Gastrocnemius medialis (tissue), 4 donors: ENCODE measurements at places on chromosomes 3 and 15.
A peak's percentile ranks its signal among the peaks of the same experiment; 100 is the strongest.

- no peak for DNase-seq
These were observed 15.3 kb upstream of the HERC1 start for GRCh38 chr15:63848879-63849551.

- DNase-seq = no peak
These were observed 164.6 kb downstream of the DPH6 start for GRCh38 chr15:35381328-35381727.

GRCh38 chr3:52355526-52355925 lies 39.4 kb downstream of the DNAH1 start:
- DNase-seq = no peak

- DNase-seq = no peak
These were observed 36.8 kb upstream of the NIT2 start for GRCh38 chr3:100297784-100298183.

DNA sequence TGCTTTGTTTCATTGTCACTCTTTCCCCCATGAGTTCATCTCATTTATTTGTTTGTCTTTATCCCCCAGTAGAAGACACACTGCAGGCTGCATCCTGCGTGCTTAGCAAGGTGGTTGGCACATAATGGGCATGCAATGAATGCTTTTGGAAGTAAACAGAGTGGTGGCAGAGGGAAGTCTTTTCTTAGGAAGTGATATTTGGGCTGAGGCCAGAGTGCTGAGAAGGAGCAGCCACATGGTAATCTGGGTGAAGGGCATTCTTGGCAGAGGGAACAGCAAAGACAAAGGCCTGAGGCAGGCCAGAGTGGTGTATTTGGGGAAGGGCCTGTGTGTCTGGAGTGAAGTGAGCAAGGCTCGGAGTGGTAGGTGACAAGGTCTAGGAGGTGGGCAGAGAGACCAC lies 17.7 kb upstream of the ADAMTS7 start:
- DNase-seq = no peak

DNA sequence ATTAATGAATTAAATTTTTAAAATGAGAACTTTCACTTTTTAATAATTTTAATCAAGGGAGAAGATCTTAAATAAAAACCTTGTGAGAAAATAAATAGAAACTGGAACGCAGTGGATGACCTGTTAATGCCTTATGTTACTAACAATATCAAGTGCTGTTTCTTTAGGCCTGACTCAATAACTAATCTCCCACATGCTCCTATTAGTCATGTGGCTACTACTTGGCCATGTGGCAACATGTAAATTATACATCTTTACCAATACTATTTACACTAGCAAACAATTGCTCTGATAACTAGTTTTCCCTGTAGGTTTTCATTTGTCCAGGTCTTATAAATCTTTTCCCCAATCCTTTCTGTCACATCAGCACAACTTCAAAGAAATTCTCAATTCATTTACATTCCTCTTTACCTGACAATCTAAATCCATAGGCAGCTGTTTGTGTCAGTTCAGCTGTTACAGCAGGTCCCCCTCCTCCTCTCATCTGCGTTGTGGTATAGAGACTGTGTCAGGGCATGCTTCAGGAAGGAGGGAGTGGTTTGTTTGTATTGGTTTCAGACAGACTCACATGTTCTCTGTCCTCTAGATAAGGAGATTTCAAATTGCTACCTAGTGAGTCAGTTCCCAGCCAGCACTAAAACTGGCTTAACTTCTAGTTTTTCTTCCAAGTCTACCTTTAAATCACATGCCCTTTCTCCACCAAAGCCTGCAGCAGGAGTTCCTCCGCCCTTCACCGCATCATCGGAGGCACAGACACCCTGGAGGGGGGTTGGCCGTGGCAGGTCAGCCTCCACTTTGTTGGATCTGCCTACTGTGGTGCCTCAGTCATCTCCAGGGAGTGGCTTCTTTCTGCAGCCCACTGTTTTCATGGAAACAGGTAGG lies 11.3 kb upstream of the C3orf52 start:
- no peak for DNase-seq

DNA sequence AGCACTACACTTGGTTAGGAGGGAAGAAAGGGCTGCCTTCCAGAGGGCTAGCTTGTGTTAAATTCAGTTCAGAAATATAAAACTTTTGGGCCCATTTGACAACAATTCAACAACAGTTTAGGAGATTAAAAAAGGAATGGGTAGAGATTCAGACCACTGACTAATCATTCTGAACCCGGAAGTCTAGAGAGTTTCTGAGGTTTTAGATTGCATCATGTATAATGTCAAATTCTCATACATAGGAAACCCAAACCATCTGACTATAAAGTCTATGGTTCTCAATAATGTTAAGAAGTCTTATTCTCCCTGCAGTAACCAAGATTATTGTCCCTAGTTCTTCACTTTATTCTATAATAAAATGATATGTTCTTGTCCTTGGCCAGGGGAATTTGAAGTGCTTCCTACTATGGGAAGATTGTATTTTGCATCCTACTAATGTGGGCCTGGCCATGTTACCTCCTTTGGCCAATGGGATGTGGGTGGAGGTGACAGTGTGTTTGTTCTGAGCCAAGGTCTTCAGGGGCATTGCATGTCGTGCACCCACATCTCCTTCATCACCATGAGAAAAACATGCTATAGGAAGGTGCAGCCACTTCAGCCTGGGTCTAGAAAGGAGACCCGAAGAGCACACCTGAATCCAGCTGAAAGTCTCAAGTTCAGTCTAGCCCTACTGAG lies 66.4 kb upstream of the CCNL1 start:
- no peak for DNase-seq

DNA sequence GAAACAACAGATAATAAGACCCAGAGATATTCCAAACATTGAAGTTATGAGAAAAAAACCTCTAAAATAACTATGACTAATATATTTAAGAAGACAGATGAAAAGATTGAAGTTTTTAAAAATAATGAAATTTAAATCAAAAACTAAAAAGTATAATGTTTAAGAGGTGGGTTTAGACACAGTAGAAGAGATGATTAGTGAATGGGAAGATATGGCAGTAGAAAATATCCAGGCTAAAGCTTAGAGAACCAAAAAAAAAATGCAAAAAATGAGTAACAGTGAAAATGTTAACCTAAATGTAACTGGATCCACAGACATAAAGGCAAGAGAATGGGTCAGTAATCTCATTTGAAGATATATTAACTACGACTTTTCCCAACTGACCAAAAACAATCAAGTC lies 52.2 kb downstream of the RETNLB start:
- DNase-seq = no peak

DNA sequence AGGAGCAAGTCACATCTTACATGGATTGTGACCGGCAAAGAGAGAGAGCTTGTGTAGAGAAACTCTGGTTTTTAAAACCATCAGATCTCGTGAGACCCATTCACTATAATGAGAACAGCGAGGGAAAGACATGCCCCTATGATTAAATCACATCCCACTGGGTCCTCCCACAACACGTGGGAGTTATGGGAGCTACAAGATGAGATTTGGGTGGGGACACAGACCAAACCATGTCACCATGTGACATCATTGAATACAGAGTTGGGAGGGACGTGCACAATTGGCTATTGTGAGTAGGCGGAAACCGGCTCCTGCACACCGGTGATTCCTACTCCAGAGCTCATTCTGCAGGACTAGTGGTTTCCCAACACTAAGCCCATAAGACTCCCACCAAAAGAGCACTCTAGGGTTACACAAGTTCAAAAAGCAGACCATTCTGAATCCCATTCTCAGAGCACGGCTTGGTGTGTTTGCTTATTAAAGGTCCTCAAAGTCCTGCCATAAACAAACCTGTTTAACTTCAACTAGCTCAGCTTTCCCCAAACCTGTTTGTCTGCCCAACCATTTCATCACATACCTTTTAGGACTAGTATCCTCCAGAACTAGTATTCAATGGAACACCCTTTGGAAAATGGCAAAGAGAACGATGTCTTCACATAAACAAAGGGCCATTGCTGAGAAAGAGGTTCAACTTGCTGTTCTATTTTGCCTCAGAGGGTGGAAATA lies 167.6 kb downstream of the TLE3 start:
- no peak for DNase-seq

- no peak for DNase-seq
These were observed 440.0 kb upstream of the PROK2 start for GRCh38 chr3:72224804-72225509.

DNA sequence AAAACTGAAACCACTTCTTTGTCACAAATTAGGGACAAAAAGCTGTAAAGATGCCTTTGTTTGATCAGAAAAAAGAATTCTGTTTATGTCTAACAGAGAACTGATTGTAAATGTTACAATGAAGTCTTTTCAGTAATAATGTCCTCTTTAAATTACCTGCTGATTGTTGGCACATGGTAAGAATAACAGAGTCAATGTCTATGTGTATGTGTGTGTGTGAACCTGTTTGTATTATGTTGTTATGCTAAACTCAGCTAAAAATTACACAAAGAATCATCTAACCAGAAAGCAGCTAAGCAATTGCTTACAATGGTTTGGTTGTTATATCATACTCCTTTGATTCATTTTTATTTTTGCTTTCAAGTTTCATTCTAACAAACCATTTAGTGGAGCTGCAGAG lies 159.1 kb upstream of the PDZRN3 start:
- DNase-seq = no peak

- no peak for DNase-seq
These were observed 46.0 kb downstream of the RBM15B start for GRCh38 chr3:51436998-51437639.

- peak; percentile 36 for DNase-seq
These were observed 1.9 kb downstream of the SPTBN5 start for GRCh38 chr15:41891946-41892345.

- no peak for DNase-seq
These were observed 319.6 kb upstream of the TBC1D5 start for GRCh38 chr3:18061737-18062656.

GRCh38 chr3:30315447-30315846 lies 291.0 kb upstream of the TGFBR2 start:
- no peak for DNase-seq

GRCh38 chr3:118468801-118469200 lies 565.8 kb downstream of the IGSF11 start:
- DNase-seq = no peak

- DNase-seq = no peak
These were observed 1026.4 kb downstream of the ROBO2 start for GRCh38 chr3:78066287-78066686.

DNA sequence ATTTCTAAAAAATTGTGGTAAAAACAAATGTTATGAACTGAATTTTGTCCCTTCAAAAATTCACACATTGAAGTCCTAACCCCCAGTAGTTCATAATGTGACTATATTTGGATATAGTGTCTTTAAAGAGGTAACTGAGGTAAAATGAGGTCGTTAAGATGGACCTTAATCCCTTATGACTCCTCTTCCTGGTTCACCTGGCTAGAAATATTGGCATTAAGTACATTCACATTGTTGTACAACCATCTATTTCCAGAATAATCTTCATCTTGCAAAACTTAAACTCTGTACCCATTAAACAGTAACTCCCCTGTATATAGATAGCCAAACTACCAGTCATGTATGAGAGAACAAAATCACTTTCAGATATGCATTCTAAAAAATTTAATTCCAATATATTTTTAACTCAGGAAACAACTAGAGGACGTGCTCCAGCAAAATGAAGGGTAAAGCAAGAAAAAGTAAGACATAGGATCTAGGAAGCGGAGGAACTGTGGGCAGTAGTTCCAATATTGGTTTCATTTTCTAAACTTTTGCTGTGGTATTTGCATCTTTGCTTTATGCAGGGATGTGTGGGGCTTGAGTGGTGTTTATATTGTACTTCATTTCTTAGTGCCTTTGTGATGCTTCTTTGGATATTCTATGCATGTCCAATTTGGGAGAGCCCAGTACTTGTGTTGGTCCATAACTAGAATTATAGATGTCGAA lies 36.7 kb upstream of the IL20RB start:
- DNase-seq = no peak

DNA sequence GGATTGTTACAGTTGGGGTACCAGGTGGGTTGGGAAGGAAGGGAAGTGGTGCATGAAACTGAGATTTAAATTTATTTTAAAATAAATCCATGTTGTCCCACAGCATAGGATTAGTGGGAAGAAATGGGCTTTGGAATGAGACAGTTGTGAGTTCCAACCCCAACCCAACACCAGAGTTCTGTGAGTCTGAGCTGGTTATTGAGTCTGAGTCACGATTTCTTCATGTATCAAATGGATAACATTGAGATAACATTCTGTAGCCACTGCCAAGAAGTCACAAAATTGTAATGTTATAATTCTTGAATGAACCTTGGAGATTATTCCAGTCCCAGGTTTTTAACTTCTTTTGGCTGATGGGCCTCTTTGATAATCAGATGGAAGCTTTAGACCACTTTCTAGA lies 13.7 kb downstream of the IFT122 start:
- DNase-seq = no peak

- peak; percentile 88 for DNase-seq
These were observed 12.1 kb downstream of the TBC1D2B start for GRCh38 chr15:78065284-78065872.

GRCh38 chr3:32481791-32482631 lies 20.6 kb downstream of the CMTM6 start:
- DNase-seq = no peak

DNA sequence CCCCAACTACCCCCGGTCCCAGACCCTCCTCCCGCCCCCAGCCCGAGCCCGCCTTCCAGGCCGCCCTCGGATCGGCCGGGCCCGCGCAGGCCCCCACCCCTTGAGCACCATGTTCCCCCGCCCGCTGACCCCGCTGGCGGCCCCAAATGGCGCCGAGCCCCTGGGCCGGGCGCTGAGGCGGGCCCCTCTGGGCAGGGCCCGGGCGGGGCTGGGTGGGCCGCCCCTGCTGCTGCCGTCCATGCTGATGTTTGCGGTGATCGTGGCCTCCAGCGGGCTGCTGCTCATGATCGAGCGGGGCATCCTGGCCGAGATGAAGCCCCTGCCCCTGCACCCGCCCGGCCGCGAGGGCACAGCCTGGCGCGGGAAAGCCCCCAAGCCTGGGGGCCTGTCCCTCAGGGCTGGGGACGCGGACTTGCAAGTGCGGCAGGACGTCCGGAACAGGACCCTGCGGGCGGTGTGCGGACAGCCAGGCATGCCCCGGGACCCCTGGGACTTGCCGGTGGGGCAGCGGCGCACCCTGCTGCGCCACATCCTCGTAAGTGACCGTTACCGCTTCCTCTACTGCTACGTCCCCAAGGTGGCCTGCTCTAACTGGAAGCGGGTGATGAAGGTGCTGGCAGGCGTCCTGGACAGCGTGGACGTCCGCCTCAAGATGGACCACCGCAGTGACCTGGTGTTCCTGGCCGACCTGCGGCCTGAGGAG lies 472 bp downstream of the CHST14 start:
- no peak for DNase-seq

DNA sequence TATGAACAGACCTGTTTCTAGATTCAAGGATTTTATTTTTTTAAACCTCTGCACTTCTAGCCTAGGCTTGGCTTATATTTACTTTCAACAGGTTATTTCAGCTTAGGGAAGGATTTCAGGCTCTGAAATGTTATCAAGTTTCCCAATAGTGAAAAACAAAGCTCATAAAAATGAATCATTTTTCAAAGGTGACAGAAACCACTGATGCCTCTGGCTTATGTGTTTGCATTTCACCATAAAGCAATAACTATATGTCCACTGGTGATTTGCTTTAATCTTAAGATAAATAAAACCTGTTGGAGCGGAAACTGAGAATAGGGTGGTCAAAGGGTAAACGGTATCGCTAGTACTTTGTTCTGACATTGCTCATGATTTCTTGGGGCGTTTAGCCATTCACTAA lies 141.2 kb upstream of the LRIG1 start:
- DNase-seq = no peak

GRCh38 chr15:97955035-97955434 lies 5.5 kb upstream of the ARRDC4 start:
- no peak for DNase-seq

- DNase-seq = no peak
These were observed 1039.8 kb upstream of the SEMA6D start for GRCh38 chr15:46677491-46677890.

GRCh38 chr15:51625236-51625635 lies 2.7 kb upstream of the DMXL2 start:
- no peak for DNase-seq
